ENCODE measurements at places on chromosomes 16 and 17.

- no peak overlapping the region for H3K4me3 ChIP-seq
- H3K36me3 ChIP-seq, result peaks cover 9% of the 10 kb centered on the region
- peaks cover 8% of the 10 kb centered on the region for H3K4me1 ChIP-seq
- DNase-seq, result no peak
Observed at GRCh38 chr16:50276801-50277555, 10.6 kb downstream of the ADCY7 start.

DNA sequence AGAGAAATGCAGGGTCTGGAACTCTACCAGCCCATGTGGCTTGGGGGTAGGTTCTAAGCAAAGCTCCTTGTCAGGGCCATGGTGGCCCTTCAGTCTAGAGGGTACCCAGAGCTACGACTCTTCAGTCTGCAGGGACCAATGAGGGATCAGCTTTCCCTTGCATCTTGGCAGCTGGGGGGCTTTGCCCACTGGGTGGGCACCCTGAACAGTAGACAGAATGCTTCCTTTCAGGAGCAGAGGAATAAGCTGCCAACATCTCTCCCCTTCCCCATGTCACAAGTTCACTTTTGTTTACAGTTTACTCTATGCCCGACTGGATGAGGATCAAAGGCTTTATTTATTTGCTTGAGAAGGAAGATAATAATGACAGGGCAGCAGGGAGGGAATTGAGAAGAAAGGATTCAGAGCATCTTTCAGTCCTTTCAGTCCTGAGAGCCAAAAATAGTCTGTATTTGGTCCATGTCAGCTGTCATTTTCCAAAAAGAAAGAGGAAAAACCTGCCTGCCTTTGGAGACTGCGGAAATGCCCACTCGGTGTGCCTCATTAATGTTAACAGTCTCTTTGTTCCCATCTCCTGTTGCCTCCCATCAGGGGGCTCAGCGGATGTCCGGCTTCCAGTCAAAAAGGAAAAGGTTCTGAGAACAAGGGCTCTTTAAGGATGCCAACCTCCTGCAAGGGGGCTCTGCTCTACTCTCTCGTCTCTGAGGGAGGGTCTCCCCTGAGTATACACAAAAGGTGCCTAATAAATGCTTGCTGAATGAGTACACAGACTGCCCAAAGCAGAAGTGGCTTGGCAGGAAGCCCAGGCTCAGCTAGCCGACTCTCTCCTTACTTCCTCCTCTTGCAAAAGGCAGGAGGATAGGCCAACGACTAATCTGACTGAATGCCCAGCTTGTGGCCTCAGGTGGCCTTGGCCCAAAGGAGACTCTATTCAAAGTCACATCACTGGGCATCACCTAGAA lies 17.1 kb downstream of the TRAF4 start:
- peaks cover 69% of the 10 kb centered on the region for H3K36me3 ChIP-seq
- H3K4me3 ChIP-seq, result no peak overlapping the region
- DNase-seq, result peak; percentile 48
- H3K4me1 ChIP-seq, result peaks cover 13% of the 10 kb centered on the region

DNA sequence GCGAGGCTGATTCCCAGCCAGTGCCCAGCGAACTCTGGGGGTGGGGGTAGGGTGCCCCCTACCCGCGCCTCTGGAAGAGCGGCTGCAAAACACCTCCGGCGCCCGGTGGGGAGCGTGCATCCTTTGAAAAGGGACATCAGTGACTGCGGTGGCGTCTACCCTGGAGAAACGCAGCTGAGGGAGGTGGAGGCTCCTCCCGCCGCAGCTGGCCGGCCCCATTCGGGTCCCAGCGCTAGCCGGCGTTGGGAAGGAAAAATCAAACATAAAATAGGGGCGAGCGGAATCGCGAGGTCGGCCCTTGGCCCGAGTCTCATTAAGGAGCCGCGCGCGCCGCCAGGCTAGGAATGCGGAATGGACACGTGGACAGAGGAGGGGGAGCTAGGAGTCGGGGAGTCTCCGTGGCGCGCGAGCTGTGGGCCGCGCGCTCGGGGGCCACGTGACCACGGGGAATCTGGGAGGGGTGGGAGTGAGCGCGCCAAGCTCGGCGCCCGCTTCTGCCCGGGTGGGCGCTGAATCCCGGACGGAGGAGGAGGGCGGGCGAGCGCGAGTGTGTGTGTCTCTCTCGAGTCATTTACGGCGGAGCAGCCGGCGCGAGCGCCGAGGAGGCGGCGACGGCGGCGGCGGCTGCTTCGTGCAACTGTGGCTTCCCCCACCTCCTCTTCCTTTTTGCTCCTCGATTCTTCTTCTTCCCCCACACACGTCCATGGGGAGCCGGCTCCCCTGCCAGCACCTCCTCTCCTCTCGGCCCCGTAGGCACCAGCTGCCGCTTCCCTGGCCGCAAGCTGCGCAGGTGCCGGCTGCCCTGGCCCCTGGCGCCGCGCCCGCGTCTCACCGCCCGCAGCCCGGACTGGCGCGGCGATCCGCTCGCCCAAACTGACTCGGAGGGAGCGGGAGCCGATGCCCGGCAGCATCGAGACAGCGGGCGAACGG lies at the start of gene TMEM132E:
Gene TMEM132E, plus strand, starts transcription at position 566 of the 930 bp plus-strand sequence. CDS start 1,495 bp downstream, outside the sequence.
- H3K36me3 ChIP-seq, result no peaks in the 10 kb centered on the region
- H3K4me3 ChIP-seq, result peak within 1 kb of the TSS; percentile 29
- H3K27me3 ChIP-seq, result peaks cover 94% of the 10 kb centered on the region
- peak; percentile 17 for DNase-seq

- DNase-seq, result no peak
- H3K4me1 ChIP-seq, result no peaks in the 10 kb centered on the region
- no peaks in the 10 kb centered on the region for H3K27me3 ChIP-seq
- H3K27ac ChIP-seq, result no peak overlapping the region
Observed at GRCh38 chr16:55349867-55350266, 25.9 kb downstream of the IRX6 start.

GRCh38 chr17:14605267-14605599 lies 304.4 kb downstream of the HS3ST3B1 start:
- H3K27ac ChIP-seq, result no peak overlapping the region
- no peak for DNase-seq
- no peaks in the 10 kb centered on the region for H3K36me3 ChIP-seq
- no peaks in the 10 kb centered on the region for H3K4me1 ChIP-seq

All from mesenchymal stem cell (in vitro differentiated cells and primary cell).